NCI-H1092 (cell line): ENCODE measurements at places on chromosomes 6 and 20.

DNA sequence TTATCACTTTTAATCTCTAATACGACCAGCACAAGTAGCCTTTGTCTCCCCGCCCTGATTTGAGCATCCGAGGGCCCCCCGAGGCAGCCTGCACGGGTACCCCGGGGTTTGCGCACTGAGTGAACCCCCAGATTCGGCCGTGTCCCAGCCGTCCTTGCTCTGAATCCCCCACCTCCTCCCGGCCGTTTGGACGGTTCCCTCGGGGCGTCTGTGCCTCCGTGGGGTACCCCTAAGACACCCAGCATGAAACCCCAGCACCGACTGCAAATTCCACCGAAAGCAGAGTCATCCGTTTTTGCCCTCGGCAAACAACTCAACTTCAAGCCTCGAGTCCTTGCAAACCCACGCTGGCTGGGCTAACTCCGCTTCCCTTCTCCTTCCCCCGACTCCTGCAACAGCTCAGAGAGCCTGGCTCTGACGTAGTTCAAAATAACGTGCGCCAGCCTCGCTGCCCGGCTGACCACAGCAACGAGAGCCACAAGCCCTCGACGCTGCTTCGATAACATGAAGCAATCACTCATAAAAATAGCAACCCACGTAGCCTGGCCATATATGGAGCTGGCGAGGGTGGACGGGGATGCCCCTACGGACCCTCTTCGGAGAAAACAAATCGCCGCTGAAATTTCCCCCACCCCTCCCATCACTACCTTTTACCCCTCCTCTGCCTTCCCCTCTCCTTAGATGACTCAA, 764 bp upstream of the SNAP25 start:
- peak; percentile 40 for DNase-seq

GRCh38 chr6:168132531-168133167, 53.6 kb upstream of the FRMD1 start:
- no peak for DNase-seq

- DNase-seq, result no peak
These were observed 24.1 kb downstream of the RBCK1 start for GRCh38 chr20:432208-432607.

GRCh38 chr6:46029602-46030001, 13.9 kb upstream of the CLIC5 start:
- no peak for DNase-seq

GRCh38 chr6:159876242-159876641, 14.5 kb upstream of the MAS1 start:
- no peak for DNase-seq

DNA sequence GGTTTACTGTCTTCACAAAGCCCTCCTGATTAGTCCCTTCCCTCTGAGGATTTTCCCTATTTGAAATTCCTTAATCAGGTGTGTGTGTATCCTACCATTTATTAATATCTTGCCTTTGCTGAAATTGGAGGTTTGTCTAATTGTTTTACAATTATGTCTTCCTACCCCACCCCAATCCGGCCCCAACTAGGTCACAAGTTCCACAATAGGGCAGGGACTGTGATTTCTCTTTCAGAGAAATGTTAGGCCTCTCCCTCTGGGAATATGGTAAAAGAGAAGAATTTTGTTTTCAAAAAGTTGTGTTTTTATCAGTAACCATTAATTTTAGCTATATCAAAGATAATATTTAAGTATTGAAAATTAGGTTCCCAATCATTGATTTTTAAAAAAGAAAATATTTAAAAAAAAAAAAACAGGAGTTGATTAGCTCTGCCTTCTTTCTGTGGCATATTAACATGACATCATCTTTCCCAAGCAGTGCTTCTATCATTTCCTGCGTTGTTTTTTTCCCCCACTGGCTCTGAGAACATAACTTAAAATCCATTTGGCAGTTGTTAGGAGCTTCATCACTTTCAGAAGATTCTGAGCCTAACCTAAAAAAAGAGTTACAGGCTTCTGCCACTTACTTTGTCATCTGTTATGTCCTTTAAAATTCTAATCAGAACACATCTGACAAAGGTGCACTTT, 36.1 kb downstream of the BLOC1S5 start:
- DNase-seq, result no peak

GRCh38 chr6:47653706-47654105, 44.7 kb upstream of the ADGRF4 start:
- no peak for DNase-seq

DNA sequence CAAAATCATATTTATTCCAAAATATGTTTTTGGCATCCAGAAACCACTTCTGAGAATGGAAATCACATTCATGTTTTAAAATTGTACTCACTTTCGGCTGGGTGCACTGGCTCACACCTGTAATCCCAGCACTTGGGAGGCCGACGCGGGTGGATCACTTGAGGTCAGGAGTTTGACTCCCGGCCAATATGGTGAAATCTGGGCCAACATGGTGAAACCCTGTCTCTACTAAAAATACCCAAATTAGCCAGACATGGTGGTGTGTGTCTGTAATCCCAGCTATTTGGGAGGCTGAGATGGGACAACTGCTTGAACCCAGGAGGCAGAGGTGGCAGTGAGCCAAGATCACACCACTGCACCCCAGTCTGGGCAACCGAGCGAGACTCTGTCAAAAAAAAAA, 580.7 kb downstream of the MAFB start:
- no peak for DNase-seq

DNA sequence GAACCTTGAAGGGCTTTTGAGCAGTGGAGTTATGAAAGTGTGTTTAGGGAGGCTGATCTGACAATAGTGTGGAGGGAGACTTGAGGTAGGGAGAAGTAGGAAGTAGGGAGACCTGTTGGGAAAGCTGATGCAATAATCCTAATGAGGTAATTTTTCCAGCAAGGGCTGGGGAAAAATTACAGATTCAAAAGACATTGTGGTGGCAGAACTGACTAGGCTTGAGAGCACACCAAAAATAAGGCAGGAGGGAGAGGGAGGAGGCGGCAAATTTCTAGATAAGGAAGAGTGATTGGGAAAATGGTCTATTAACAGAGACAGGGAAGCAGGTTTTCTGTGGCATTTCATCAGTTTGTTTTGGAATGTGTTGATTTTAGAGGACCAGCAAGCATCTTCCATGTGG, 5.5 kb downstream of the PRRT1 start:
- no peak for DNase-seq

GRCh38 chr6:128521282-128521632, 858 bp upstream of the PTPRK start:
- DNase-seq, result no peak

DNA sequence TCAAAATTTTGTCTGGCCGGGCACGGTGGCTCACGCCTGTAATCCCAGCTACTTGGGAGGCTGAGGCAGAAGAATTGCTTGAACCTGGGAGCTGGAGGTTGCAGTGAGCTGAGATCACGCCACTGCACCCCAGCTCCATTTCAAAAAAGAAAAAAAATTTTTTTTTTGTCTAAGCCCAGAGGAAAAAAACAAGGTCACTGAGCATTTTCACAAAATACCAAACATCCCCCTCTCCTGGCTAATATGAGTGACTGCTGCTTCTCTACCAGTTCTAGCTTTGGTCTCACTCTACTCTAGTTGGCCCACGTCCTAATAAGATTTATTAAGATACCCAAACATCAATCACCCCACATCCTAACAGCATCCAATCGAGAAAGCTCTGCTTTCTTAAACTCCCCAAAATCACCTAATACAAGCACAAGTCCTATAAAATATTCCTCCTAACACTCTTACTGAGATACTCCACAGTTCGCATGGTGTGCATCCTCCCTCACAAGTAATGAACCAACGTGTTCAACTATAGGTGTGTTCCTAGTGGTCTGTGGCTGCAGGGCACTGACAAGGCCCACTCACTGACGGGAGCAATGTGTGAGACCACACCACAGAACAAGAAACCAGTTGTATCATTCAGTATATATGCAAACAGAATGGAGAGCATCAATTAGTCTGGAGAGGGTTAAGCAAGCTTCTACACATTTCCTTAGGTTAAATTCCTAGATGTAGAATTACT, 64.2 kb downstream of the FKBP5 start:
- DNase-seq, result no peak

GRCh38 chr20:56422076-56422823, 10.2 kb downstream of the CASS4 start:
- no peak for DNase-seq

DNA sequence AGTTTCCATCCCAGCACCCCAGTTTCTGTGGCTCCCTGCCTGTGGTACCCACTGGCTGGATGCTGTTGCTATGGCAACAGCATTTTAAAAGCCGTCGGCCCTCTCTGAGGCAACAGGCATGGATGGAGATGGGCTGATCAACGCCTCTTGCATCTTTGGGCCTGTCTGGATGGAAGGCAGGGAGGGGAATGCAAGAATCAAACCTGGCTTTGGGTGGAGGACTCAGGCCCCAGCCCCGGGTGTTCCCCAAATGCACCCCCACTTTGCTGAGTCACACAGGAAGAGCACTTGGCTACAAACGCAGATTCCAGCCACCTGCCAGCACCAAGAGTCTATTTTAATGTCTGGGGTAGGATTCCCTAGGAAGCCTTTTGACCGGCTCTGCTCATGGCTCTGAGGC, 45.7 kb upstream of the TGM2 start:
- no peak for DNase-seq

DNA sequence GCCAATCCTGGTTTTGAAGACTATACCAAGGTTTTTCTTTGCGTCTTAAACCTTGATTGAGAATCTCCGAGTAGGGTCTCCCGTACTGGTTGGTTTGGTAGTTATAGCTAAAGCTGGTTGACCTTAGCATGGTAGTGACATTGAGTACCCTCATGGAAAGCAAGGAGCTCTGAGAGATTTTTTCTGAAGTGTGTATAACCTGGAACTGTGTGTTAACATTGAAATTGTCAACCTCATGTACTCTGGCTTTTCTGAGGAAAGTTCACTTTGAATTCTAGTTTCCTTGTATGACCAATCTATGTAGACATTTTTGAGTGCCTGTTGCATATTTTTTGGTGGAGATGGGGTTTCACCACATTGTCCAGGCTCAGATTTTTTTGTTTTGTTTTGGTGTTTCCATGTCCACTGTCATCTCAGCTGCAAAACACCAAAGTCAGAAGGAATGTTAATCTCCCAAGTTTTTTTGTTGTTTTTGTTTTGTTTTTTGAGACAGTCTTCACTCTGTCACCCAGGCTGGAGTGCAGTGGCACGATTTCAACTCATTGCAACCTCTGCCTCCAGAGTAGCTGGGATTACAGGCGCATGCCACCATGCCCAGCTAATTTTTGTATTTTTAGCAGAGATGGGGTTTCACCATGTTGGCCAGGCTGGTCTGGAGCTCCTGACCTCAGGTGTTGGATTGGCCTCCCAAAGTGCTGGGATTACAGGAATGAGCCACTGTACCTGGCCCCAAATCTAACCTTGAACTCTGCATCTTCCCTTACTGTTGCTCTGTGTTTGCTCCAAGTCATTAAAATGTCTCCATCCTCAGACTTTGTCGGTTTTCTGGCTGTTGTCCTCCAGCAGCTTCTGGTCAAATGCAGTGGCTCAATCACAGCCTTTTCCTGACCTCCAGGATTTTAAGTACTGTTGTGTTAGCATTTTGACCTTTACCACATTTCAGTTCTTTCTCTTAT, 4.3 kb downstream of the RPS12 start:
- DNase-seq, result no peak

DNA sequence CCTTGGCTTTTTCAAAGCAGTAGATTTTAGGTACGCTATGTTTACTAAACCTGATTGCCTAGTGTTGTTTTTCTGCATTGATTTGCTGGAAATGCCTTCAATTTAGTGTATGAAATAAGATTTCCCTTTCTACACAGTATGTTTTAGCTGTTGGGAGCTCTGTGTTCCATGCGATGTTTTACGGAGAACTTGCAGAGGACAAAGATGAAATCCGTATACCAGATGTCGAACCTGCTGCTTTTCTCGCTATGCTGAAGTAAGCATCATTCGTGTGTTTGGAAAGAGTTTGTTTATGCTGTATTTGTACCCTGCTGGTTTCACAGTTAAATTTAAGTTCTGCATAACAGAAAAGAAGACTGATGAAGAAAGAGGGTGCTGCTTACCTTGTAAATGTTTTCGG, 1.9 kb downstream of the BTBD3 start:
- DNase-seq, result no peak

- DNase-seq, result no peak
These were observed 32.6 kb upstream of the TBC1D7 start for GRCh38 chr6:13360671-13361540.

GRCh38 chr6:133977983-133978895, 25.2 kb downstream of the TBPL1 start:
- DNase-seq, result no peak

DNA sequence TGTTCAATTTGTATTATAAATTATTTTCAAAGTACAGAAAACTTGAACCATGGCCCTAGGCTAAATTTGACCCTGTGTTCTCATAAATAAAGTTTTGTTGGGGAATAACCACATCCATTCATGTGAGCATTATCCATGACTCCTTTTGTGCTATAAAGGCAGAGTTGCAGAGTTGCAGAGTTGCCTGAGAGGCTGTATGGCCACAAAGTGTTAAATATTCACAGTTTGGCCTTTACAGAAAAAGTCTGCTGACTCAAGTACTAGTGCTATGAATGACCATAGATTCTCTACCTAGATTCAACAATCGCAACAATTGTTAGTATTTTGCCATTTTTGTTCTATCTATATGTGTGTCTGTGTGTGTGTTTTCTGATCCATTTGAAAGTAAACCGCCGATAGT, 46.2 kb upstream of the BEND3 start:
- no peak for DNase-seq

- DNase-seq, result no peak
These were observed 684 bp downstream of the PAQR8 start for GRCh38 chr6:52362443-52363227.

- no peak for DNase-seq
These were observed 161.7 kb upstream of the BMP5 start for GRCh38 chr6:56036916-56037600.

GRCh38 chr6:73580247-73581149, 59.7 kb upstream of the EEF1A1 start:
- DNase-seq, result no peak

GRCh38 chr6:129370268-129370916, 339.6 kb downstream of the ARHGAP18 start:
- no peak for DNase-seq

DNA sequence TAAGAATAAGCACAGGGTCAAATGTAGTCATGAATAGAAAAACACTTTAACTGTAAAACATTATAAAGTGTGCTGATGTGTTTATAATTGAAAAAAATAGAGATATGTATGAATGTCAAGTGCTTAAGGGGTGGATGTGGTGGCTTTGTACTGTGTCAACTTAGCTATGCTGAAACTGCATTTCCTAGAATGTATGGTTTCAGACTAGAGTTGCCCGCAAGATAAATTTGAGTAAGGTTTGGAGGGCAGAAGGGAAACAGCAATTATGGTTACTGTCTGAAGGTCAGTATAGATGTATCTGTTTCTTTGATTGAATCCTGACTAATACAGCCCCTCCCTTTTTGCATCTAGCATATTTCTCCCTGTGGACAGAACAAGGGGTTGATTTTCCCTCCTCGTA, 288.1 kb upstream of the MOCS1 start:
- DNase-seq, result no peak

- DNase-seq, result no peak
These were observed 105.3 kb downstream of the HIVEP2 start for GRCh38 chr6:142839686-142840040.
